LHCN-M2 (cell line): ENCODE measurements at places on chromosomes 5 and 9. TPM values are rescaled to one million over a fixed set of nuclear protein-coding genes. Genes with fewer than 3 reads are reported as not detected.
A peak's percentile ranks its signal among the peaks of the same experiment; 100 is the strongest.

- no peak for DNase-seq
Observed at GRCh38 chr5:57698086-57698485, 215.5 kb upstream of the ACTBL2 start.

- DNase-seq, result no peak
Observed at GRCh38 chr5:174354571-174354970, 309.1 kb downstream of the NSG2 start.

DNA sequence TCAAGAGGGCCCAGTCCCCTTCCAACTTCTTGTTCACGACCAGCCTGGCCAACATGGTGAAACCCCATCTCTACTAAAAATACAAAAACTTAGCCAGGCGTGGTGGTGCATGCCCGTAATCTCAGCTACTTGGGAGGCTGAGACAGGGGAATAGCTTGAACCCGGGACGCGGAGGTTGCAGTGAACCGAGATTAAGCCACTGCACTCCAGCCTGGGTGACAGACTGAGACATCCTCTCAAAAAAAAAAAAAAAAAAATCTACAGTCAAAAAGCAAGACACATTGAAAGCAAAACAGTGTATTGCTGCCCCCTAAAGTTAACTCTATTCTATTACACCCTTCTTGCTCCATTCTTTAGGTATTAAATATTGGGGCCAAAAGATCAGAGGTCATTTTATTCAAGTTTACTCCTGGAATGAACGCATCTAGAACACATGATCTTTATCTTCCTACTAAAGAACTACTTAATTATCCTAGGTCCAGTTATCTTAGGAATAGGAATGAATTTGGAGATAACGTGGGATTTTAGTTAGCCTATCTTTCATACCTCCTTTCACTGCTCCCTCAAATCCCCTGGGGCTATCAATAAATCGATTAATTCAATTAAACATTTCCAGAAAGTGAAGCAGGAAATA is 2.4 kb downstream of the ATG12 start:
- DNase-seq, result peak; percentile 68

DNA sequence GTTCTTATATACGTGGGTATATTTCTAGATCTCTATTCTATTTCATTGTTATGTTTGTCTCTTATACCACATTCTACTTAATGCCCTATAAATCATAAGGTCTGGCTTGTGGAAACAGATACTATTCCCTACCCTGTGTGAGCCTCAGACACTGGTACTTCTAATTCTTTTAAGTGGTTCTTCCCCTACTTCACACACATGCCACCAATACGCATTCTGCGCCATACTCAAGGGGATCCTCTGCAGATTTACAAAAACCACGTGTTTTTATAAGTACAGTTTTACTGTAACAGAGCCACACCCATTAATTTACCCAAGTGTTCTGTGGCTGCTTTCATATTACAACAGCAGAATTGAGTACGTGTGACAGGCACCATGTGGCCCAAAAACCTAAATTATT is 195.6 kb downstream of the SAXO1 start:
- no peak for DNase-seq

DNA sequence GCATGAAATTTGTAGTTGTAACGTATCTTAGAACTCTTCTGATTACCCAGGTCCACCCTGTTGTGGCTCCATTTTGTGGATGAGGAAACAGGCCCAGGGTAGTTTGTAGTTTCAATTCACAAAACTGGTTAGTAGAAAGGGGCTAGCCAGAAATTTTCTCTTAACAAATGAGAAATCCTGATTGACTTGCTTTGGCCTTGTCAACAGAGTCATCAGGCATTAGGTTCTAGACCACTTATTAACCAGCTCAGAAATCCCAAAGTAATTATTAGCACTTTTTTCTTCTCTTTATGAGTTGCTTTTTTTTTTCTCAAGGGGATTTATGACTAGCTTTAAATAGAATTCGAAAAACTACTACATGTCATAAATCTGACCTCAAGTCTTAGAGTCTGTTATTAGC is 160.2 kb downstream of the SH3GL2 start:
- DNase-seq, result no peak

DNA sequence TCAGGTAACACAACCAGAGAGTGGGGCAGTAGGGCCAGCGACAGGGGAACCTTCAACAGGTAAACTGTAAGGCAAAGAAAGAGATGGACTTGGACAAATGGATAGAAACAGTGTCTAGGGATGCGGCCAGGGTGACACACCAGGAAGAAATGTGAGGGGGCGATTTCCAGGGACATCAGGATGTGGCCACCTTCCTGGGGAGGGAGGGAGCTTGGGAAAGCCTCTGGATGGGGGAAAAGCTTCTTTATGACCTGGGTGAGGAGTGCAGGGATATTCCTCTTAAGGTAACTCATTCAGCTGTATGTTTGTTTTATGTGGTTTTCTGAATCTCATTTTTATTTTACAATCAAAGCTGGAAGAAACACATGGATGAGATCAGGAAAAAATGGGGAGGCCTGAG is 11.9 kb upstream of the NXNL2 start:
- peak; percentile 77 for DNase-seq

The OR13C4 gene
- not detected in 2 replicates for total RNA-seq

The TUSC1 gene
- 11.7 and 14.1 TPM in 2 replicates for total RNA-seq

The GLRA1 gene
- total RNA-seq, result not detected in 2 replicates

The SLC46A2 gene
- not detected in 2 replicates for total RNA-seq

DNA sequence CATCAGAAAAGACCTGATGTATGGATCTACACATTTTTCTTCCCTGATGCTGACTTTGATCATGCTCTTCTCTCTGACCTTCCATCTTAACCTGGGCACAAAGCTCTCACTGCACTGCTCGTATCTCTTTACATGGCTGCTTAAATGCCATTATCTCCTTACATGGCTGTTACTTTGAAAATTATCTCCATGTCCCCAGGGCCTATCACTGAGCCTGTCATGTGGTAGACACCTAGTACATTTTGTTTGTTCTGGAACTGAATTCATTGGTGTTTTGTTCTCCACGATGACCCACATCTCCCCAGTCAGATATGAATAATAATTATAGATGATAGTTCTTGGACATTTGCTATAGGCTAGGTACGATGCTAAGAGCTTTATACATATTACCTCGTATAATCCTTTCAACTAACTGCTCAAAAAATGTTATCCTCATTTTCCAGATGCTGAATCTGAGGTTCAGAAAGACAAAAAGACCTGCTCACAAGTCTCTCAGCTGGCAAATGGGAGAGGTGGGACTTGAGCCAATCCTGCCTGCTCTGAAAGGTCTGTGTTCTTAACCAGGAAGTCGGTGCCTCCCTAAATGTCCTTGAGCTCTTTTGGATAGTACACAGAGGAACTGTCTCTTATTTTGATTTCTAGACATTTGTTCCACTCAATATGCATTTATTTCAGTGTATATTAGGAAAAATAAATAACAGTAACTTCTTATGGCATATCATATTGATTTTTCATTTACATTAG is 9.8 kb upstream of the CPEB4 start:
- no peak for DNase-seq

DNA sequence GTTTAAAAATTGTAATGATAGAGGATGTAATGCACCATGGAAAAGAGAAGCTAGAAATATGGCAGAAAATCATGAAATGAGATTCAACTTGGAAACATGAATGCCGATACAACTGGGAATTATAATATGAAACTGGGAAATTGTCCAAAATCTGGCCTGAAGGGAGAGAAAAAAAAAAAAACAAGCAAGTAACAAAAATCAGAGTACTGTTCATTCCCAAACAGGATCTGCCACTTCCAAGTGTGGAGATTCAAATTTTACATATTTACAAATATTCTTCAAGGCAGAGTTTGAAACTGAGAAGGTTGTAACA is 56.6 kb upstream of the MOCS2 start:
- DNase-seq, result no peak

DNA sequence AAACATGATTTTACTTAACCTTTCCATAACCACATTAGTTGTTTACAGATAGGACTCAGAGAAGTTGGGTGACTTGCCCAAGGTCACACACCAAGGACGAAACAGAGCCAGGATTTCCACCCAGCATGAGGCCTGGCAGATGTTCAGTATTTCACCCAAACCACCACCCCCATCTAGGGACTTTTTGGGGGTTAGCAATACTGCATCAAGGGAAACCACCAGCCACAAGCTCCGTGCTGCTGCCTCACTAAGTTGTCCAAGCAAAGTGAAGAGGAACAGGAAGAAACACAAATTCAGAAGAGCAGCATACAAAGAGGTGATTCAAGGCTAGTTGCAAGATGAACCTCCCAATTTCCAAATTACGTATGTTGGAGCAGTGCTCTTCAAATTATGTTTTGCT is 219.6 kb upstream of the RORB start:
- DNase-seq, result no peak

DNA sequence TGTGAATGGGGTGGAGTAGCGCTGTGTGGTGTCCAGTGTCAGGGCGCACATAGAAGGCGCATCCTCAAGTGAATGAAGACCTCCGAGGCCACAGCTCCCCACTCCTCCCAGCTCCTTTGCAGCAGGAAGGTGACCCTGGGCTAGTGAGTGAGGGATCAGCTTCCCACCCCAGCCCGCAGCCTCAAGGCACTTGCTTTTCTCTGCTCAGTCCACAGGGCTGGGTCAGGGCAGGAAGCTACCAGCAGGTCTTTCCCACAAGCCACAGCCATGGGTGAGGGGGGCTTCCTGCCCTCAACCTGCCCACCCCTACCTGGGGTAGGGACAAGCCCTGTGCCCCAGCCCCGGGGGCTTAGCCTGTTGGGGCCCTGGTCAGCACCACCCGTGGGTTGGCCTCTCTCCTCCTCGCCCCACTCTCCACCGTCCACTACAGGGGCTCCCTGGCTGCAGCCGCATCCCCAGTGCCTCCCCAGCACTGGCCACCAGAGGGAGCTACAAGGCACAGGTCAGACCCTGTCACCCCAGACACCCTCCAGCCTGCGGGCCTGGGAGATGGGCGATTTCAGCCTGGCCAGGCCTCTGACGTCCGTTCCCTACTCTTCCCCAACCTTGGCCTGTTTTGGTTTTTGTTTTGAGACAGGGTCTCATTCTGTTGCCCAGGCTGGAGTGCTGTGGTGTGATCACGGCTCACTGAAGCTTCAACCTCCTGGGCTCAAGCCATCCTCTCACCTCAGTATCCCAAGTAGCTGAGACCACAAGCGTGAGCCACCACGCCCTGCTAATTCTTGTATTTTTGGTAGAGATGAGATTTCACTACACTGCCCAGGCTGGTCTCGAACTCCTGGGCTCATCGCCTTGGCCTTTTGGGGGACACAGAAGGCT is 1.3 kb upstream of the ABCA2 start:
- DNase-seq, result peak; percentile 50

The FAT2 gene
- total RNA-seq, result 0.13 TPM in 1 of 2 replicates, not detected in the other

GRCh38 chr9:117869287-117869686 is 165.1 kb downstream of the TLR4 start:
- no peak for DNase-seq

DNA sequence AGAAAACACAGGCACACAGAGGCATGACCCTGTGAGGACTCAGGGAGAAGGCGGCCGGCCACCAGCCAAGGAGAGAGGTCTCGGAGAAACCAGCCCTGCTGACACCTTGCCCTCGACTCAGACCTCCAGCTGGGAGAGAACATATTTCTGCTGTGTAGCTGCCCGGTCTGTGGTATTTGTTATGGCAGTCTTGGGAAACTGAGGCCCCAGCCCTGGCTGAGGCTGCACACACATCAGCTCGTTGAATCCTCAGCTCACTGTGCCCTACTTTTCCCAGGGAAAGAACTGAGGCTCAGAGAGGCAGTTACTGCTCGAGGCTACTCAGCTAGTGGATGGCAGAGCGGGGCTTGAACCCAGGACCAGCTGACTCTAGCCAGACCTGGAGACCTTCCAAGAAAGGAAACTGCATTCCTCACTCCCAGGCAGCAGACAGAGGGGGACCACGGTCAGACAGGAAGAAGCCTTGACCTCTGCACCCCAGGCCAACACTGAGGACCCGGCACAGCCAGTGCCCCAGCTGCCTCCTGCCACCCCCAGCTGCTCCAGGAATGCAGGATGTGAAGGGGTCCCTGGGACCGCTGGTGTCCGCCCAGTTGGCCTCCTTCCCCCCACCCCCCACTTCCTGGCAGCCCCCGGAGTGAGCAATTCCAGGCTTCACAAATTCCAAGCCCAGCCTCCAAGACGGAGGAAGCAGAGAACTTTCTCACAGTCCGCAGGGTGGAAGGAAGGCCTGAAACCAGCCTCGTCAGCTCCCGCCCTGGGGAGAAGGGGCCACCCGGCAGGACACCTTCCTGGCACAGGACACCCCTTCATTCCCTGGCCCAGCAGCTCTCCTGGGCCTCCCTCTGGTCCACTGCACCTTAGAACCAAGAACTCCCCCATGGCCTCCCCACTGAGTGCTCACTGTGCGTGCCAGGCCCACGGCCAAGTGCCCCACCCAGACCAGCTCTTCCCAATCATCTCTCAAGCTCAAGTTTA is 69.9 kb downstream of the LRSAM1 start:
- peak; percentile 95 for DNase-seq

GRCh38 chr9:125807079-125807478 is 59.9 kb downstream of the PBX3 start:
- peak; percentile 35 for DNase-seq

DNA sequence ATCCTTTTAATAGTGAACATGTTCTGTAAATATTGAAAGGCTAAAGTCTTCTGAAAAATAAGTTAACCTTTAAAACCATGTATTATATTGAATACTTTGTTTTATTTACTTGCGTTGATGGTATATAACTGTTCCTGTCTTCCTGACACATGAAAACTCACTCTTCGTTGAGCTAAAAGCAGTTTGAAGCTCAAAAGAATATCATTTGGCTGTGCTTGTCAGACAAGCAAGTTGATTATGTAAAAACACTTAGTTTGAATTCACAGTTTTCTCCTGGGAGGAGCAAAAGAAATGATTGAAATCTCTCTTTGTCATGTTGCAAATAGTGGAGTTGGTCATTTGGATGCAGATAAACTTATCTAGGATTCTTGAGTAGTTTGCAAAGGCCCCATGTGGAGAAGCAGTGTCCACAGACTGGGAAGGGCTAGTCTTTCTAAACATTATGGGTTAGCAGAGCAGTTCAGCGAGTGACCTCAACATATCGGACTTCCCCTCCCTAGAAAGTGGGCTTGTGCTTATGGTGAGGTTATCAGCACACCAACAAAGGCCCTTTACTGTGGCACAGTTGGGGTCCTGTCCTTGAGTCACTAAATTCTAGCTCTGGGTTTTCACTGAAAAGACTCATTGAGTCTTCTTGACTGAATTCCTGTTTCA is 290.4 kb downstream of the CSNK1G3 start:
- no peak for DNase-seq

The DMRT3 gene
- not detected in 2 replicates for total RNA-seq

The DROSHA gene
- total RNA-seq, result 38.8 and 40.8 TPM in 2 replicates

- DNase-seq, result peak; percentile 11
Observed at GRCh38 chr5:112914584-112914983, 7.4 kb downstream of the REEP5 start.

The MXD3 gene
- 43.1 and 87.9 TPM in 2 replicates for total RNA-seq

- DNase-seq, result peak; percentile 19
Observed at GRCh38 chr5:15694696-15695214, 194.8 kb downstream of the FBXL7 start.

The NEUROG1 gene
- total RNA-seq, result not detected in 2 replicates

The CARTPT gene
- total RNA-seq, result not detected in 2 replicates

DNA sequence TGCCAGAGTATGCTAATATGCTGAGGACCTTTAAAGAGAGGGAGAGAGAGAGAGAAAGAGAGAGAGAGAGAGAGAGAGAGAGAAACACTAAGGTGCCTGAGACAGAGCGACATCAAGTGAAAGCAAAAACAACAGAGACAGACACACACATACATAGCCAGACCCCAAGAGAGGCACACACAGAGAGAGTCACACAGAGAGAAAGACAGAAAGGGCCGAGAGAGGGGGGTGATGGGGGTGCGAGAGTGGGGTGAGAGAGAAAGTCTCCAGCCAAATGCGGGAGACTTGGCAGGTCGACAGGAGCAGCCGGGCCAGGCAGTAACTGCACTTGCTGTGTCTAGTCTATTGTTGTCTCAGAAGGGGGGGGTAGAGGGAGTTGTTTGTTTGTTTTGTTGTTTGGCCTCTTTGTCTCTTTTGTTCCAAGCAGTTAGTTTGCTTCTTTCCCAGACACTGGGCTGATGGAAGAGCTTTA is 30.1 kb upstream of the NFIB start:
- no peak for DNase-seq

The RMND5B gene
- total RNA-seq, result 12.0 and 14.4 TPM in 2 replicates
